ENCODE measurements at places on chromosomes 6 and 20.
A peak's percentile ranks its signal among the peaks of the same experiment; 100 is the strongest.

DNA sequence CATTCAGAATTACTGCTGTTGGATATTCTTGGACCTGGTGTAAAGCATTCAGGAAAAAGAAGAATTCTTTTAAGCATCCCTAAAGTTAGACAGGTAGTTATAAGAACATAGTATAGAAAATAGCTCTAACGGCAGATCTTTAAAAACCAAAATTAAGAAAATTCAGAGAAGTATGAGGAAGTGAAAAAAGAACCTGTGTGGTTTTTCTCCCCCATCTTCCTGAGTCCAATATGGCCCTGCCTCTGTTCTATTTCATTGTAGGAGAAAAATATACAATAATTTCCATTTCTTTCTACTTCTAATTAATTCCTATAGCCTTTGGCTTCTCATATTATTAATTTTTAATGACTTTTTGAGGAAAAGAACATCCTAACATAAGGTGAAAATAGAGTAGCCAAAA lies 47.1 kb downstream of the FHL5 start:
- no peaks in the 10 kb centered on the region for H3K36me3 ChIP-seq
- no peak overlapping the region for H3K27ac ChIP-seq
- no peaks in the 10 kb centered on the region for H3K27me3 ChIP-seq
- DNase-seq: no peak

DNA sequence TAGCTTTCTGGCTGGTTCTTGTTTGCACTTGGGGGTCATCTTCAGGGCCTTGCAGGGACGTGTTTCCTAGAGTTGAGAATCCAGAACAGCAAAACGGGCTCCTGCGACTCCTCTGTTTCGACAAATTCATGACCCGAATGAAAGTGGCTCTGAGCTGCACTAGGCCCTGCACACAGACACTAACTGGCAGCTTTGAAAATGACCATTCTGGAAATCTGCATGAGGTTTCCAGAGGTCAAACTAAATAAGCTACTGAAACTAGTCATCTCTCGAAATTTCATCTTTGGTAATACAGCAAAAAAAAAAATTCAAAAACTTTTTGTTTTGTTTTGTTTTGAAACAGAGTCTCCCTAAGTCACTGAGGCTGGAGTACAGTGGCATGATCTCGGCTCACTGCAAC lies 15.5 kb upstream of the BMP7 start:
- H3K4me1 ChIP-seq: no peaks in the 10 kb centered on the region
- H3K27me3 ChIP-seq: no peaks in the 10 kb centered on the region

DNA sequence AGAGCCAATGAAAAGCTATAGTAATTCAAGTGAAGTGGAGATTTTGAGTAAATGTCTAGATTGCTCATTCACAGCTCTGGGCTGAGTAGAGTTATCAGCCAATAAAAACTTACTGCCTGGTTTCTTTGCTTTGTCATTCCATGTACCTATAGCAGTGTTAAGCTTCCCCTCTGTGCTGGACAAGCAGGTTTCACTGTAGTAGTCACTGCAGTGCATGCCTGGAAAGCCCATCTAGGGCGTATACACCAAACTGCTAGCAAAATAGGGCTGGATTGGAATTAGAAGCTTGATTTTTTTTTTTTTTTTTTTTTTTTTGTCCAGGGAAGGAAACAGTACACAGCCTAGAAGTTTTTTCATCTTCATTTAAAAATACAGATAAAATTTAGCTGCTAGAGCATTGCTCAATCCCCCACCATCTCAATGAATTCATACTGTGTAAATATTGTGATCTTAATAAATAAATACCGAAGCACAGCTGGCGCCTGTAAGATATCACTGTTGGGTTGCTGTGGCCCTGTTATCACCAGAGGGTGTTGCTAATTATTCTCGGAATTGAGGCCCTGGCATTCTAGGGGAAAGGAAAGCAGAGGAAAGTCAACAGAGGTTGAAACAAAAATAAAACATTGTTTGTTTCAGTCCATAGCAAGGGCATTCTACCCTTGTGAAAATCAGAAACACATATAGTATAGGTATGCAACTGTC lies 968.5 kb upstream of the GJE1 start:
- H3K36me3 ChIP-seq: no peaks in the 10 kb centered on the region
- H3K4me3 ChIP-seq: no peak overlapping the region
- H3K4me1 ChIP-seq: no peaks in the 10 kb centered on the region
- no peak for DNase-seq
- H3K27me3 ChIP-seq: no peaks in the 10 kb centered on the region
- H3K27ac ChIP-seq: no peak overlapping the region

- no peaks in the 10 kb centered on the region for H3K36me3 ChIP-seq
- H3K4me3 ChIP-seq: no peak overlapping the region
- no peak overlapping the region for H3K27ac ChIP-seq
- H3K4me1 ChIP-seq: no peaks in the 10 kb centered on the region
- no peak for DNase-seq
These were observed 11.5 kb downstream of the GNL1 start for GRCh38 chr6:30544666-30545272.

GRCh38 chr20:46118481-46119020 lies 437 bp downstream of the CD40 start:
- H3K4me1 ChIP-seq: no peaks in the 10 kb centered on the region
- H3K27me3 ChIP-seq: no peaks in the 10 kb centered on the region
- H3K27ac ChIP-seq: peak overlapping the region; percentile 56
- H3K4me3 ChIP-seq: peak overlapping the region; percentile 39
- peak; percentile 28 for DNase-seq

DNA sequence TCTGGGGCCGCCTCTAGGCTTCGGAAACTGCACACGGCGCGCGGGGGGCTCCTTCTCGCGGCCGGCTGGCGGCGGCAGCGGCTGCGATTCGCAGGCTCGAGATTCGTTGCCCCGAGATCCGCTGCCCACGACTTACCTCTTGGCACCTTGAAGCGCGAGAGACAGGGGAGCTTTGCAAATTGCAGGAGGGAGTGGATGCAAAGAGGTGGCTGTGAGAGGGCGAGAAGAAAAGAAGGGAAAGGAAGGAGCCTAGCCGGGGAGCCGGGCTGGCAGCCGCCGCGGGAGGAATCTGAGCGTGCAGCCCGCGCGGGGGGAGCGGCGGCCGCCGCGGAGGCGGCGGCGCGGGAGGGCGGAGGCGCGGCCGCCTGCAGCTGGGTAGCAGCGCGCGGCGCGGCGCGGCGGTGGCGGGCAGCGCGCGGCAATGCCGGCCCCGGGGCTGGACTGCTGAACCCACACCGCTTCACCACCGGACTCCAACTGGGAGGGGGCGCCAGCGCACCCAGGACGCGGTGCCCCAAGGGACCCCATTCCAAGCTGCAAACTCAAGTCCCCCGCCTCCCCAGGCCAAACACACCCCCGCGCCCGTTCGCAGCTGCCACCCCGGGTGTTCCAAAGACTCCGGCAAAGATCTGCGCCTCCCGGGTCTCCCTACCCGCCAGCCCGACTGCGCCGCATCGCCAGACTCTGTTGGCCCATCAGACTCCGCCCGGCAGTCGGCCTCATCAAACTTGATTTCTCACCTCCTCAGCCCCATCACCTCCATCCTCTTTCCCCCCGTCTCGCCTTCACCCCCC lies 44.2 kb upstream of the SUPT3H start:
- H3K36me3 ChIP-seq: no peaks in the 10 kb centered on the region
- peak; percentile 46 for DNase-seq
- H3K27me3 ChIP-seq: peaks cover 43% of the 10 kb centered on the region
- H3K4me1 ChIP-seq: peaks cover 5% of the 10 kb centered on the region
- H3K4me3 ChIP-seq: peak overlapping the region; percentile 55
- peak overlapping the region; percentile 70 for H3K27ac ChIP-seq

DNA sequence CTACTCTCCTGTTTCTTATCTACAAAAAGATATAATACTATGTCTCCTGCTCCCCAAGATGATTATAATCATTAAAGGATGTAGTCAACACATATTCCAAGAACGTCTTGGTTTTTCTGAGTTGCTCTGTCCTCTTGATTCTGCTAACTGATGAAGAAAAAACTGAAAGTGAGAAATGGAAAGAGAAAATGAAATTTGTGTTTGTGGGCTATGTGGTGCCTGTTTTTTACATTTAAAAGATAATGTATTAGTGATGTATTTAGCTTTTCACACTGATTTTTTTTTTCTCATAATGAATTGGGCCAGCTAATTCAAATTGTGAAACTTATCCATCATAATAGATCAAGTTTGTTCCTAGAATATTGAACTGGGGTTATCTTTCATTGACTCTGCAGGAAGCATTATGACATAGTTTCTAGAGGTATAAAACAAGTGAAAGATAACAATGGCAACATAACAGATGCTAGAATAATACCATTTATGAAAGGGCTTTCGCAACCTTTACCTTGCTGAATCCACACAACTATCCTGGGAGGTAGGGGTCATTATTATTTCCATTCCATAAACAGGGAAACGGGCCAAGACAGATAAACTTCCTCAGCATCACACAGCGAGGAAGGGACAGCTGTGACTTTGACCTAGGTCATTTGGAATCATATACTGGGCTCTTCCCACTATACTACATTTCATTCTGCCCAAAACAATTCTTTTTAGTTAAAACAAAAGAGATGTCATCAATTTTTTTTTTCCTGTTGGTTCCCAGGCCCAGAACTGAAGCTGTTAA lies 336.7 kb downstream of the GJA1 start:
- H3K27ac ChIP-seq: no peak overlapping the region
- no peaks in the 10 kb centered on the region for H3K27me3 ChIP-seq
- no peak overlapping the region for H3K4me3 ChIP-seq
- no peak for DNase-seq

DNA sequence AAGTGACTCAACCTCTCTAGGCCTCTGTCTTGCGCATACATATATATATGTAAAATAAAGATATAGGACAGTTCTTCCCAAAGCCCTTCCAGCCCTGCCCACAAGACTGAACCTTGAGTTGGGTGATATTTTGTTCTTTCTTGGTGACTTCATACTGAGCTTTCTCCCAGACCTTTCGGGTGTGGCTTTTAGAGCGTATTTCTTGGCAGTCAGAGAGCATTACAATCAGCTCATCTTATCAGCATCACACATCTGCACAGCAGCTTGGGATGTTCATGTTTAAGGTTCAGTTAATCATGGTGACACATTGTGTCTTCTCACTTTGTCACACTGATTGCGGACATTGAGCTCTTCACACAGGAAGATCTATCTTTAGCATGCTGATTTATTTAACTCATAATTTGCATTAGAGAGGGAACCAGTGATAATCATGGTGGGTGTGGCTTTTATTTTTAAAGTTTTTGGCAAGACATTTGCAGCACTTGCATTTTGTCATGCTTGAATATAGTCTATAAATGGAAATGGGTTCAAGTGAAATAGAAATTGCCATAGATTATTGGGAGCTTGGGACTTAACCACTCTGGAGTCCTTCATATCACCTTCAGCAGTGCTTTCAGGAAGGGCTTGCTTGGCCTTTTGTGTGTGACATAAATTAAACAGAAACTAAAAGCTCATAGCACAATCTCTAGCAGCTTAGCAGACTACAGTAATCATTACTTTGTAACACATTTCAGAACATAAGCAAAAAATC lies 8.3 kb downstream of the KIF3B start:
- H3K36me3 ChIP-seq: no peaks in the 10 kb centered on the region
- H3K27ac ChIP-seq: peak overlapping the region; percentile 28
- H3K4me3 ChIP-seq: no peak overlapping the region
- peaks cover 17% of the 10 kb centered on the region for H3K4me1 ChIP-seq
- DNase-seq: peak; percentile 57
- H3K27me3 ChIP-seq: no peaks in the 10 kb centered on the region

- H3K36me3 ChIP-seq: no peaks in the 10 kb centered on the region
- DNase-seq: no peak
- no peak overlapping the region for H3K27ac ChIP-seq
- H3K4me3 ChIP-seq: no peak overlapping the region
These were observed 201.2 kb upstream of the THBS2 start for GRCh38 chr6:169454872-169455204.

- H3K27ac ChIP-seq: no peak overlapping the region
- H3K36me3 ChIP-seq: no peaks in the 10 kb centered on the region
- no peaks in the 10 kb centered on the region for H3K27me3 ChIP-seq
These were observed 40.6 kb downstream of the DTNBP1 start for GRCh38 chr6:15622045-15622740.

- H3K27me3 ChIP-seq: no peaks in the 10 kb centered on the region
- no peak overlapping the region for H3K27ac ChIP-seq
- DNase-seq: no peak
- no peaks in the 10 kb centered on the region for H3K36me3 ChIP-seq
- no peak overlapping the region for H3K4me3 ChIP-seq
These were observed 376.2 kb downstream of the BTBD3 start for GRCh38 chr20:12293900-12294299.

GRCh38 chr6:13331516-13332348 lies 3.4 kb upstream of the TBC1D7 start:
- H3K4me1 ChIP-seq: no peaks in the 10 kb centered on the region
- H3K36me3 ChIP-seq: no peaks in the 10 kb centered on the region
- H3K27me3 ChIP-seq: no peaks in the 10 kb centered on the region
- no peak overlapping the region for H3K4me3 ChIP-seq

DNA sequence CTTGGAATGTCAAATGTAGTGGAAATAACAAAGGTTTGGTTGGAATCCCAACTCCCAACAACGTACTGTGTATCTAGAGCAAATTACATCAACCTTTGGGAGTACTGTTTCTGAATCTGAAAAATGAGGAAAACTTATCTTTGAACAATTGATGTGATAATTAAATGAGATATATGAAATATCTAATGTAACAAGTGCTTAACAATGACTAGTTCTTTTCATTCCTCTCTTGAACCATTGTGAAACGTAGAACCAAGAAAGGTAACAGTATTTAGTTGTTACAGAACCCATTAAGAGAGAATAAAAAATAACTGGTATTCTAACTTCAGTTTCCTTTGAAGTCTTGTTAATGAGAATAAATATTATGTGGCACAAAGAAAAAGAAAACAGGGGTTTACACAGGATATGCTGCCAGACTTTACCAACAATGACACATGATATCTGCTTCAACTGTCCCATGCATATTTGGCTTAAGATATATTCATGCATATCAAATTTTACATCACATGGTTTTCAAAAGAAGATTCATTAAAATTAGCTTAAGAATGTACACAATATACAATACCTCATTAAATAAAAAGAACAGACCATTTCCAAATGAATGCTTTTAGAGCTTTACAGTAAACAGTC lies 111.8 kb downstream of the ATG5 start:
- no peak for DNase-seq
- H3K36me3 ChIP-seq: no peaks in the 10 kb centered on the region
- H3K4me3 ChIP-seq: no peak overlapping the region
- H3K27me3 ChIP-seq: no peaks in the 10 kb centered on the region
- no peak overlapping the region for H3K27ac ChIP-seq

DNA sequence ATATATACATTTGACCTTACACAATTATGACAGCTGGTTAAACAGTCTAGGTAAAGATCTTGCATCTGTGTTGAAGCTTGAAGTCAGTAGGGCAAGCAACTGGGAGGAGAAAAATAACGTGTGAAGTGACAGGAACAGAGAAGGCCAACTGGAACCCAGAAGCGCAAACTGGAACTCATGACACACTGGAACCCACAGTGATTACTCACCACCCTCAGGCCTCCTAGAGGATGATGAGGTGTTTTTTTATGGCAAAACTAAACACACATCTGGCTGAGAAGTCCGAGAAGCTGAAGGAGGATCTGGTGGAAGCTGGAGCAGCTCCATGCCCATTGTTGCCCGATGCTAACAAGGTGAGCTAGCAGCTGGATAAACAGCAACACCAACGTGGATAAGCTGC lies 108.1 kb downstream of the TMEM200A start:
- DNase-seq: no peak
- no peaks in the 10 kb centered on the region for H3K36me3 ChIP-seq
- H3K27me3 ChIP-seq: no peaks in the 10 kb centered on the region

GRCh38 chr6:89585154-89585553 lies 53.4 kb downstream of the LYRM2 start:
- DNase-seq: no peak
- H3K27me3 ChIP-seq: no peaks in the 10 kb centered on the region
- H3K27ac ChIP-seq: no peak overlapping the region
- no peak overlapping the region for H3K4me3 ChIP-seq
- no peaks in the 10 kb centered on the region for H3K36me3 ChIP-seq
- no peaks in the 10 kb centered on the region for H3K4me1 ChIP-seq

- no peaks in the 10 kb centered on the region for H3K36me3 ChIP-seq
- H3K4me3 ChIP-seq: no peak within 1 kb of the TSS
- H3K27ac ChIP-seq: no peak within 1 kb of the TSS
- no peaks in the 10 kb centered on the region for H3K4me1 ChIP-seq
These were observed at the start of gene VNN1 for GRCh38 chr6:132713352-132714134. Gene VNN1 (minus strand): TSS chr6:132714055. CDS start chr6:132714035, 20 bp downstream.

Measured in colonic mucosa (tissue), 4 donors.